ENCODE measurements at places on chromosomes 12 and 14.

DNA sequence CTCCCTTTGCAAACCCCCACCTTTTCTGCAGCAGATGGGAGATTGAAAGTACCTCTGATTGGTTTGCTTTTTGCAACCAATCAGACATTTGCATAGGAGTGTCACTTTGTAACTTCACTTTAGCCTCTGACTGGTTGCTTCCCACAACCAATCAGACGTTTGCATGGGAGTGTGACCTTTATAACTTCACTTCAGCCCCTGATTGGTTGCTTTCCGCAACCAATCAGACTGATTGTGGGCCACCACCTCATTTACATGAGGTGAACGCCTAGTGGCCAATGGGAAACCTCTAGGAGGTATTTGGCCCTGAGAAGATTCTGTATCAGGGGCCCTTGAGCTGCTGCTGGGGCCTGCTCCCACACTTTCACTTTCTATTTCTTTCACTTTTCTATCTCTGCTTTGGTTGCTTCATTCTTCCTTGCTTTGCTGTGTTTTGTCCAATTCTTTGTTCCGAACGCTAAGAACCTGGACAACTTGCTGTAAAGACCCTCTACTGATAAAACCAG, 106.0 kb upstream of the PRICKLE1 start:
- no peak for DNase-seq

- no peak for DNase-seq
These were observed 98.9 kb downstream of the PRKCH start for GRCh38 chr14:61420326-61420725.

DNA sequence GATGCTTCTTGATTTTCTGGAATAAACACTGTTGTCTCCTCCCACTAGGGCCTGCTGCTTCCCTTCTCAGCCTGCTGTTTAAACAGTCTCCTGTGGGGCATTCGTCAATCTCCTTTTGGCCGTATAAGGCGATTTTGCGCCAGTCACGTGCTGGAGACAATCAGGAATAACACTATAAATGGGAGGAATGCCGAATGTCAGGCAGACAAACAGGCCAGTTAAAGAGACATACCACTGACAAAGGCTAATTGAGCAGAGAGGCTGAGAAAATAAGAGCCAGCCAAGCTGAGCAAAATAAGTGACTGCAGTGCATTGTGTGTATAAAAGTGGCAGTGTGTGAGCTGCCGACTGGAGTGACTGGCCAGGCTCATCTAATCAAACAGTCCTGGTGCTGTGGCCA, 23.3 kb downstream of the DMAC2L start:
- no peak for DNase-seq

- peak; percentile 35 for DNase-seq
These were observed 107.0 kb downstream of the ADAMTS20 start for GRCh38 chr12:43444940-43445564.

DNA sequence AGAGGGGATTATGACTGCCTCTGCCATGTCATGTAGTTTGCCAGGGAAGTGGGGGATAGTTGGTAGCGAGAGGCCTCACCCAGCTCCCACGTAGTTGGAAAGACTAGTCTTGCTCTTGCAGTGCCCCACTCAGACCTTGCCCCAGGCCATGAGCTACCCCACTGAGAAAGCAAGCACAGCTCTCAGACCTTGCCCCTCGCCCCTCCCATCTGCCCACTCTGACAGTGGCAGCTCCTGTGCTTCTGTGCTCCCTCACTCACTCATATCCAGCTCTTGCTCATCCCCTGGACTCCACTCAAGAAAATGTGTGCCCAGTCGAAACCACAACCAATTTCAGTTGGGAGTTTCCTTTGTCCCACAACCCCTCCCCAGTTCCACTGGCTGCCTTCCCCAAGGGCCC, 55.5 kb upstream of the BDKRB2 start:
- no peak for DNase-seq

All from stimulated activated CD4-positive, alpha-beta T cell treated with anti-CD3 and anti-CD28 coated beads, TNF-alpha, amount 100 ng/mL, for 24 hours (primary cell).